Chondrocyte (in vitro differentiated cells): ENCODE measurements at places on chromosomes 7 and 10. TPM values are rescaled to one million over a fixed set of nuclear protein-coding genes. Genes with fewer than 3 reads are reported as not detected.
A peak's percentile ranks its signal among the peaks of the same experiment; 100 is the strongest.

GRCh38 chr10:7100032-7100702 is 310.7 kb downstream of the SFMBT2 start:
- DNase-seq, result no peak
- H3K4me3 ChIP-seq, result no peak overlapping the region
- H3K27me3 ChIP-seq, result no peaks in the 10 kb centered on the region
- peaks cover 12% of the 10 kb centered on the region for H3K4me1 ChIP-seq

DNA sequence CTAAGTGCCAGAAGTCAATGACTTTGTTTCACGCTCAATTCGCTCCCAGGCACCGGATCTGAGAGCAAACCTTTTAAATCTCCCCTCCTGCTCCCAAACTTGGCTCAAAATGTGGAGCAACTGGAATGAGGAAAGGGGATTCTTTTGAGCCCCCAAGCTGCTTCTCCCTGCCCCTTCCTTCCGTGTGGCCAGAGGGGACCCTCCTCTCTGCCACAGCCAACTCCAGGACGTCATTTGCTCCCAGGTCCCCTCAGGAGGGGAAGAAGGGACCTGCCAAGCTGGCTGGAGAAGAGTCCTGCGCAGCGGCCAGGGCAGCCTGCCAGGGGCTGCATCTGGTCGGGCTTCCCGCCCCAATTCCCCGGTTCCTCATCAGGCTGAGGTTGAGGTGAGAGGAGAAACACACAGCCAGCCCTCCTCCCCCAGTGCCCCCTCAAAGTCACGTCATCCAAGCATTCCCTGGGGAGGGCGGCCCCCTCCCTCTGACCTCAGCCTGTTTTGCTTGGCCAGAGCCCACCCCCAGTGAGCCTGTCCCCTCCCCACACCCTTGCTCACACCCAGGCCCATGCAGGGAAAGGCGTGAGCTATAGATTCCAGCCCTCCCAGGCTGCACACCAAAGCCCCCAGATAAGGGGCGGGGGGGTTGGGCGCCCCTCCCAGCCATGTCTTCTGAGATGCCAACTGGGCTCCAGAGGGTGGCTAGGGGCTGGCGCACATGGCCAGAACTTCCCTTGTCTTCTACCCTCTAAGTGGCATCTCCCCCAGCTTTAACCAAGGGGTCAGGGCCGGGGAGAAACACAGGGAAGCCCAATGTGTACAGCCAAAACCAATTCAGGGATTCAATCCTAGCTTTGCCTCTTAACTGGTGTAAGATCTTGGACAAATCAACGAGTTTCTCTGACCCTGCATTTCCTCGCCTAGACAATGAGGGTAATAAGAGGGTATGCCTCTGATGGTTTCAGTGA is 35.0 kb downstream of the SH3PXD2A start:
- H3K27ac ChIP-seq, result no peak overlapping the region
- H3K4me3 ChIP-seq, result no peak overlapping the region
- DNase-seq, result no peak
- H3K27me3 ChIP-seq, result peaks cover 14% of the 10 kb centered on the region
- no peaks in the 10 kb centered on the region for H3K36me3 ChIP-seq

GRCh38 chr7:106050746-106051117 is 61.4 kb downstream of the SYPL1 start:
- H3K27me3 ChIP-seq, result peaks cover 10% of the 10 kb centered on the region
- no peak overlapping the region for H3K4me3 ChIP-seq

FRMPD2 gene
- total RNA-seq, result not detected in 3 replicates

DNA sequence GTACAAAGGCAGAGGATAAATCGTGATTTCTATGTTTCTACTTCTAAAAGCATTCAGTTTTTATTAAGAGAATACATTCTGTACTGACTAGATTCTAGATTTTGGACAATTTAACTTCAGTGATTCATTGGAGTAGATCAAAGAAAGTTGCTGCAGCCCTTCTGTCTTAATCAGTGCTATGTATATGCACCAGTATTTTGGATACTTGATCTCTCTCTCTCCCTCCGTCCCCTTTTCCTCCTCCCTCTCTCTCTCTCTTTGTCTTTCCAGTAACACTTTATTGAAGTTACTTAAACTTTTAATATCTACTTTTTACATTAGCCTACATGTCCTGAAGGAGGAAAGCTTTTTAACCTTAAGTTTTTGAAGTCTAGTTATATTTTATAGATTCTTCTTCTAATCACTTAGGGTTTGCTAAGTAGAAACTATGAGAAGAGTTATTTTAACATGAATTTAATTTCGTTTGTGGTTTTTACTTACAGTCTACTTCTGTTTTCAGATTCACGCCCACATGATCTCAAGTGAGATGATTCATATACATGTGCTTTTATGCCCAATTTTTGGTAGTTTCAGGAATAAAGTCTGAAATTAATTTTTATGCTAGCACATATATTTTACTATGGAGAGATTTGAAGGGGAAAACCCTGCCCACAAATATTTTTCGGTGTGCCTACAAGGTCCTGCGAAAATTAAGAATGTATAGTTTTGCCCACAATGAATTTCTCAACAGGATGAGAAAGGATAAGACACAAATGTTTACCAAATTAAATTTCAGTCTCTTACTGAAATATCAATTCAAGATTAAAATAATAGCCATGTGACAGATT is 9.1 kb downstream of the MDFIC start:
- H3K4me1 ChIP-seq, result peaks cover 3% of the 10 kb centered on the region
- no peaks in the 10 kb centered on the region for H3K36me3 ChIP-seq
- H3K27me3 ChIP-seq, result no peaks in the 10 kb centered on the region
- no peak for DNase-seq
- peak overlapping the region; percentile 46 for H3K4me3 ChIP-seq

GRCh38 chr10:22345301-22346095 is at the start of gene SPAG6:
SPAG6 (plus strand) TSS chr10:22345496; CDS start chr10:22345612, 116 bp downstream.
- H3K4me1 ChIP-seq, result peaks cover 7% of the 10 kb centered on the region
- DNase-seq, result no peak
- H3K27ac ChIP-seq, result no peak within 1 kb of the TSS
- peaks cover 48% of the 10 kb centered on the region for H3K27me3 ChIP-seq
- H3K4me3 ChIP-seq, result peak within 1 kb of the TSS; percentile 53
- H3K36me3 ChIP-seq, result peaks cover 5% of the 10 kb centered on the region

DNA sequence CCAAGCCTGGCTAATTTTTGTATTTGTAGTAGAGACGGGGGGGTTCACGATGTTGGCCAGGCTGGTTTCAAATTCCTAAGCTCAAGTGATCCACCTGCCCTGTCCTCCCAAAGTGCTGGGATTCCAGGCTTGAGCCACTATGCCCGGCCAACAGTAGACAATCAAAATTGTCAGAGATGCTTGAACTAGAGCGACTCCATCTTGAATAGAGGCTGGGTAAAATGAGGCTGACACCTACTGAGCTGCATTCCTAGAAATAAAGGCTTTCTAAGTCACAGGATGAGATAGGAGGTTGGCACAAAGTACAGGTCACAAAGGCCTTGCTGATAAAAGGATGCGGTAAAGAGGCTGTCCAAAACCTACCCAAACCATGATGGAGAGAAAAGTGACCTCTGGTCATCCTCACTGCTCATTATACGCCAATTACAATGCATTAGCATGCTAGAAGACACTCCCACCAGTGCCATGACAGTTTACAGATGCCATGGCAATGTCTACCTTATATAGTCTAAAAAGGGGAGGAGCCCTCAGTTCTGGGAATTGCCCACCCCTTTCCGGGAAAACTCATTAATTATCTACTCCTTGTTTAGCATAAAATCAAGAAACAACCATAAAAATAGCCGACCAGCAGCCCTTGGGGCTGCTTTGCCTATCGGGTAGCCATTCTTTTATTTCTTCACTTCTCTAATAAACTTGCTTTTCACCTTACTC is 134.5 kb downstream of the BAMBI start:
- no peak overlapping the region for H3K27ac ChIP-seq
- DNase-seq, result no peak
- H3K4me1 ChIP-seq, result peaks cover 24% of the 10 kb centered on the region
- H3K4me3 ChIP-seq, result no peak overlapping the region
- no peaks in the 10 kb centered on the region for H3K36me3 ChIP-seq

AP1S1 gene
- total RNA-seq, result 55.9 to 60.5 TPM (median 60.4 TPM) in 3 replicates

INHBA gene
- 581 to 610 TPM (median 601 TPM) in 3 replicates for total RNA-seq

GRCh38 chr7:117086788-117087187 is 133.5 kb downstream of the ST7 start:
- no peak overlapping the region for H3K27ac ChIP-seq
- DNase-seq, result no peak
- H3K4me1 ChIP-seq, result peaks cover 76% of the 10 kb centered on the region
- H3K36me3 ChIP-seq, result peaks cover 2% of the 10 kb centered on the region
